ENCODE measurements at places on chromosomes 7 and 10.

GRCh38 chr10:17790651-17791050 is 18.5 kb upstream of the MRC1 start:
- no peak for DNase-seq

- DNase-seq = no peak
Observed at GRCh38 chr7:132782777-132783640, 206.7 kb upstream of the PLXNA4 start.

GRCh38 chr7:158312789-158313188 is 274.8 kb downstream of the PTPRN2 start:
- no peak for DNase-seq

DNA sequence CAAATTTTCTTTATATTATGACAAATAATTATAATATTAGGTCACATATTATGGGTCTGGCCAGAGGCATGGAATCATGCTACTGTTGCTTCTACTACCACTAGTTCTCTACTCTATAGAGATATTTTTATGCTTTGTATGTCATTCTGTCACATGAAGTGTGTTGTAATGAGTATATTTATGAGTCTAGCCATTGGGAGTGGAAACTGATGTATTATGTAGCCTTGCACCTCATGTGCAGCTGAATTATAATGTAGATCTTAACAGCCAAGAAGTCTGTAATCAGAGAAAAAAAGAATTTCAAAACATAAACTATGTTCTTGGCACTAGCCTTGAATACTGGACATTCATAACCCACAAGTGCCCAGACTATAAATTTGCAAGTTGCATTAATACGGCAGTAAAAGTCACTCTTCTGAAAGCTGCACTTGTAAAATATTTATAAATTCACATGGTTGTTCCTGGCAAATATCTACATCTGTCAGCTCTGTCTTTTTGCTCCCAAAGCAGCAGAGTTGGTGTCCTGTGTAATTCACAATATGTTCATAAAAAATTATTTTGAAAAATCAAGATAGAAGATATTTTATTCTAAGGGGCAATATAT is 48.6 kb upstream of the SKAP2 start:
- DNase-seq = no peak

DNA sequence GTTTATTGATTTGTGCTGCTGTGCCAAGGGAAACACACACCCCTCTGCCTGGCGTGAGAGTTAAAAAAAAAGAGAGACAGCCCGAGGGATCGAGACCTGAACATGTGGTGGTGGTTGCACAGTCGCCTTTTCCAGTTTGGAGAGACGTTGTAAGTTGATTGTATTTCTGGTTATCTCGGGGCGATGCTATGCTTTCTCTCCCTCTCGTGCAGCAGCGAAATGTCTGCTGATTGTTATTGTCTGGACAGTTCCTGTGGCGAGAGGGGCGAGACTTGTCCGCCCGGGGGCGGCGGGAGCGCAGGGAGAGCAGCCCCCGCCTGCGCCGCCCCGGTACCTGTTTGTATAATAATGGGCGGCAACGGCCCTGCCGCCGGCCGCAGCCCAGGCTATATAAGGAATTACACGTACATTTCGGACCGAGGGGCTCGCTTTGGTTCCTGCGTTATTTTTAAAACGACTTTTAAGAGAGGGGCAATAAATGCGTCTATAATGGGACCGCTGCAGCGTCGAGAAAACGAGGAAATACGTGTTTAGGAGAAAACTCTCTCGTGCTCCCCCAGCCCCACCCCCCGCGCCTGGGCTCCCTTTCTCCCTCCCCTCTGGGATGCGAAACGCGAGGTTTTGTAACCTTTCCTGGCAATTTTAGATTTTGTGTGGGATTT is 1.7 kb downstream of the ZEB1 start:
- DNase-seq = peak; percentile 61

- DNase-seq = no peak
Observed at GRCh38 chr7:12130609-12131008, 80.5 kb upstream of the TMEM106B start.

GRCh38 chr10:77680065-77680464 is 42.5 kb upstream of the KCNMA1 start:
- no peak for DNase-seq

DNA sequence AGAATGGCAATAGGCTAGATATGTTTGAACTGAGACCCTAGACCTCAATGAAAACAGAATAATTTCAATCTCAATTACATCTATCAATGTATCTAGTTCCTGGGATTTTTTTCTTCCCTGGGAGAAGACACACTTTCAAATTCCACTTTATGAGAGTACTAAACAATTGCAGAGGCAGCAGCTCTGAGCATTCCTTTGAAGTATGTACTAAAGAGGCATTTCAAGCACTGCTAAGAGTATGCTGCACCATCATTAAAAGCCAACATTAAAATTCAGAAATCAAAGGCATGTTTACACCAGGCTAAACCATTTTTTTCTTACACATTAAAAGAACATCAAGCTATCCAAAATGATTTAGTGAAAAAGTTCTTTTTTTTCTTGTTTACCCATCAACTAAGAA is 297.9 kb upstream of the CACNA2D1 start:
- DNase-seq = no peak

DNA sequence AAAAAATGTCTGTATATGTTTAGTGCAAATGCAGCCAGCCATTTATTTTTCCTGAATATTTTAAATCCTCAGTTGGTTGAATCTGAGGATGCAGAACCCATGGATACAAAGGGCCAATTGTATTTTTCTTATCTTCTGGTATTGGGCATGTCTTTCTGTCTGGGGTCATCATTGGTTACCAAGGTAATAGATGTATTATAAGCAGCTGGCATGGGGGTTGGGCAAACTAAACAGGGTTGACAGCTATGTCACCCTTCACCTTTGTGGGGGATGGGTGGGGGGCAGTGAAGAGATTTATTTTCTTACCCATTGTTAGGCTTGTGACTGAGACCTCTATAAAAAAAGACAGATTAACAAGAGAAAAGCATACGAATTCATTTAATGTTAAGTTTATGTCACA is 38.8 kb downstream of the CDHR3 start:
- DNase-seq = no peak

GRCh38 chr10:31136930-31137885 is 105.5 kb upstream of the ZNF438 start:
- DNase-seq = no peak

DNA sequence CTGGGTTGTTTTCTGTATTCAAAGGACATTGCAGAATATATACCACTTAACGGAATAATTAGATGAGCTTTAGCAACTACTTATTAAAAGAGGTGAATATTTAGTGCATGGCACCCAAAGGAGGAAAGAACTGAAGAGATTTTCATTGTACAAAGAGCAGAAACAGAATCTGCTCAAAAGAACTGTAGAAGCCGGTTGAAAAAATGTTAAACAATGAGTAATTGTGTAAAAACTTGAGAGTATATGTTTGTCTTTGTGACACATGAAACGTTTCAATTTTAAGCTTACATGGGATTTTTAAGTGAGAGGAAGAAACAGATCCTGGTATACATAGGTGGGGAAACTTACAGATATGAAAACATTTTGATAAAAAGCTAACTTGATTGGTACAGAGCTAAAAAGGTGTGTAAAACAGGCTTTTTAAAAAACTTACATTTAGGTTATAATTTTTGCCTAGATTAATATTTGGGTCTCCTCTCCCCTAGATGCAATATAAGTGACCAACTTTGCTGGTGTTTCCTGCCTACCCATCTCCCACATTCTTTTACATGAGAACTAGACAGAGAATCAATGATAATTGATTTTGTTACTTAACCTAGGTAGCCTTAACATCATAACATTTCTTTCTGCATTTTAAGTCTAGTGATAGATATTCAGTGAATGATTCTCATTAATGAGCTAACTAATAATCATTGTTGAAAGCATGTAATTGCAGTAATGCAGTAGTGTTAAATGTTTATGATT is 6.8 kb downstream of the ARL5B start:
- DNase-seq = no peak

GRCh38 chr10:103839519-103839871 is 15.9 kb downstream of the SH3PXD2A start:
- DNase-seq = no peak

DNA sequence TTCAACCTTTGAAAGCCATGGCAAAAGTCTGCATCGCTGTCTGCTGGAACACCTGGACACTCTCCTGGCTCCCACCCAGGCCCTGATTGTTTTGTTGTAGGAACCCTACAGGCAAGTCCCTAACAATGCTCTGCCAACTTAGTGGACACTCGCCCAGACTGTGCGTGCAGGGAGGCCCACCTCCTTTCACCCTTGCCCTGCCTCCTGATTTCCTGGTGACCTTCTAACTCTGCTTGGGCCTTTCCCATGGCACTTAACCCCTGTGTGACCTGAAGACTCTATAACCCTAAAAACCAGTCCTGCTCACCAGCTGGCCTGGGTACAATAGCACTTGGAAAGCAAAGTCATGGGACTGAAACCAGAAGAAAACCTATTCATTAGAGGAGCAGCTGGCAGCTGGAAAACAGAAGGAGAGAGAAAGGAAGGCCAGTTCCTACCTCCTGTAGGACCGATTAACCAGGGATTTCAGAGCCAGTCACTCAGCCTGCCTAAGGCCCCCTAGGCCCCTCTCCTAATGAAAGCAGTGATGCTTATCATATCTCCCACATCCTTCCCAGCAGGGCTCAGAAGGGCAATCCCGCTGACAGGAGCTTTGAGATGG is 82.7 kb upstream of the KMT2E start:
- peak; percentile 78 for DNase-seq

DNA sequence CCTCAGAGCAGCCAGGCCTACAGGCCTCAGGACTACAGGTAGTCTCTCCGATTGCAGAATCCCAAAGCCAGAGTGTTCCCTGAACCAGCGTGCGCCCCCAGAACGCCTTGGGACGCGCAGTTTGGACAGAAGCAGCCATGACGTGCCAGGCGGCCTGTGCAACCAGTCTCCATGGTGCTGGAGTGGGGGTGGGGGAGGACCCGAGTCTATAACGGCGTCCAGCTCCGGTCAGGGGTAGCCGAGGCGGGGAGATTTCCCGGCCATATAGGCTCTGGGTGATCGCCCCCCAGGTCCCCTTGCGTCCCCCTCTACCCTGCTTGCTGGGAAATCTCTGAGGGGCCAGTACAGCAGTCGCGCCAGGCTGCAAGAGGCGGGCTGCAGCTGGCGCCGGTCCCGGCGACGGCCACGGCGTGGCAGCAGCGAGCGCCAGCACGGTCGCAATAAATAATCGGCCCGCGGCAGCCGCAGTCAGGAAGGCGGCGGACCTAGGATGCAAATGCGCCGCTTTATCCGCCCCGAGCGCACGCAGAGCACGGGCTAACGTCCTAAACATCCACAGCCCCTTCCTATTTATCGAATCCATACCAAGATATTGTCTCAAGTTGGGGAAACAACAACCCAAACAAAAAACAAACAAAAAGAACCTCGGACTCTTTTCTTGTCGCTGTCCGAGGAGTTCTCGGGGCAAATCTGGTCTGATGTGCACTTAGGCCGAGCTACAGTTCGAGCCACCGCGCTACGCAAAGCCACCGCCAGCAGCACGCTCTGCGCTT is 1.6 kb downstream of the HOXA3 start:
- DNase-seq = peak; percentile 77

DNA sequence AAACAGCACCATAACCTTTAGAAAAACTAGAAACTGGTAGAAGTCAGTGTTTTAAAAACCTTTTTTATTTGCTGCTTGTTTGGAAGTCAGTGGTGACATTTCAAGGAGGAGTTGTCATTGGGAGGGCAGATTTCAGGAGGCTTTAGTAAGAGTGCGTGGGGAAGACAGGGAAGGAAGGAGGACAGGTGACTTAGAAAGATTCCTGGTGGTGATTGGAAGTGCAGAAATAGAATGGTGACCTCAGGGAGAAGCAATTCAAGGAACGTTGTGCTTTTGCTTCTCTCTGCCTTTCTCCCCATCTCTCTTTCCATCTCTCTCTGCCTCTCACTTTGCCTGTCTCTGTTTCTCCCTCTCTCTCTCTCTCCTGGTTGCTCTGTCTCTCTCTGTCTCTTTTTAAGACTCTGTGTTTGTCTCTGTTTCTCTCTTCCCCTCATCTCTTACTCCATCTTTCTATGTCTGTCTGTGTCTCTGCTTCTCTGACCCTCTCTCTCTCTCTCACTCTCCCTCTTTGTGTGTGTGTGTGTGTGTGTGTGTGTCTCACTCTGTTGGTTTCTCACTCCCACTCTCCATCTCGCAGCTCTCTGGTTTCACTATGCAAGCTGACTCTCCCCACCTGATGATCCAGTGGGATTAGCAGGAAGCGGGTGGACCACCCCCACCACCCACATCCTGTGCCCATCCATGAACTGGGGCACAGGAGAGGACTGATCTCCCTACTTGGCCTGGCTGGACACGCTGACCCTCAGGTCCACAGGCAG is 10.9 kb upstream of the PFKP start:
- DNase-seq = no peak

DNA sequence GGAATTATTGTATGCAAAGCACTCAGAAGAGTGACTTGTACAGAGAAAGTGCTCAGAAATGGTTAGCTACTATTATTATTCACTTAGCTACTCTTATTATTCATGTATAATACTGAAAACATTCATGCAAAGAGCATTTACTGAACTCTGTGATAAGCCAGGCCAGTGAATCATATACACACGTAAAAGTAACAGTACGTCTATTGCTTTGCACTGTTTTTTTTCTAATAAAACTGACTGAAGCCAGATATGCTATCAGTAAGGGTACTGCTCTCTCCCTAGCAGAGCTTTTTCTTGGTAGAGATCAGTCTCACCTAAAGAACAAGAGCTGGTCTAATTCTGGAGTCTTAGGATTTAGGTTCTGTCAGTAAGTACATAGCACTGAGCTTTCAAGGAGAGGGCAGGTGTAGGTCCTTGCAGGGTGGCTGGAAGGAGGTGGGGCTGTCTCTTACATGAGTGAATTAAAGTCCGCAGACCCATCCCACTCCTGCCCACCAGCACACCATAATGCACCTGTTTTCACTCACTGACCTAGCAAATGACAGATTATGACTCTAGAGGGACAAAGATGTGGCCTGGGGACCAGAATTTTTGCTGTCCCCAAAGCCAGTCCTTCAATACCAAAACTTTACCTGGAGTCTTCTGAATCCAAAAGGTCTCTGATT is 145.9 kb downstream of the ARID5B start:
- no peak for DNase-seq

DNA sequence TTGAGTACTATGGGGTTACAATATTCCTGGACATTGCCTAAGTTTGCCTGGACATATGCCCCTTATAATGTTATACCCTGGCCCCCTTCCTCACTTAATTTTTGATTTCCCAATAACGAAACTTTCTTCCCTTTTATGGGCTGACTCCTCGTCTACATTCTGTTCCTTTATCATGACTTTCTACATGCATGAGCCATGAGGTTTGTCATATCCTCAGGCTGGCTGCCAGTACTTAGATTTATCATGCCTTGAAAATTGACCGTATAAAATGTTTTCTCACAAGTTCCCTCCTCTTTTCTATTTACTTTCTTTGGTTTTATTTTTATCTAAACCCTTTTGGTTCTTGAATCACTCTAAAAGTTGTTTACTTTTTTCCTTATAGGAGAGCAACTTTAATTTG is 4.7 kb downstream of the DNAH11 start:
- no peak for DNase-seq

Data from BE2C (cell line).